ENCODE measurements at places on chromosomes 11 and 22.

GRCh38 chr11:131871006-131871405, 500.6 kb downstream of the NTM start:
- DNase-seq: no peak

GRCh38 chr11:94669023-94669422, 99.1 kb upstream of the AMOTL1 start:
- DNase-seq: no peak

GRCh38 chr22:46336119-46337078, 885 bp downstream of the TRMU start:
- no peak for DNase-seq

- no peak for DNase-seq
These were observed 24.9 kb downstream of the NADSYN1 start for GRCh38 chr11:71477641-71478527.

DNA sequence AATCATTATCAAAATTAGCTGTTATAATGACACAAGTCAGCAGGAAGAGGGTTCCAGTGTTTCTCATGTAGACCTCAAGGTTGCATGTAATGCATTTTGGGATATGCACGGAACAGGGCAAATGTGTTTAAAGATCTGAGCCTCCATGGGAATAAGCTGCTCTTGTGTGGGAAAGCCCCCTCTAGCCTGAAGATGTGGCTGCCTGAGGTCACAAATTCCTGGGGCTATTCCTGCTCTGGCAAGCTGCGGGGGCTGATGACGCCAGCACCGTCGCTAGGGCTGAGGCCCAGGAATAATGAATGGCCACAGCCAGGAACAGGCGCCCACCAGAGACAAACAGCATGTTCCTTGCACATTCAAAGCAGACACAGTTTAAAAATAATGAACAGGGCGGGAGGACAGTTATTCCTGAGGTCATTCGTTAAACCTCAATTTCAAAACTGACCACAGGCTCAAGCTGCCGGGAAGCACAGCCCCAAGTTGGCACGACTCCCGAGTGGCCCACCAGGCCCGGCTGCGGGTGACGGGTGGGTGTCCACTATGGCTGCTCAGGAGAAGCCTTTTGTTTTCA, 11.7 kb downstream of the OSBPL5 start:
- DNase-seq: no peak

DNA sequence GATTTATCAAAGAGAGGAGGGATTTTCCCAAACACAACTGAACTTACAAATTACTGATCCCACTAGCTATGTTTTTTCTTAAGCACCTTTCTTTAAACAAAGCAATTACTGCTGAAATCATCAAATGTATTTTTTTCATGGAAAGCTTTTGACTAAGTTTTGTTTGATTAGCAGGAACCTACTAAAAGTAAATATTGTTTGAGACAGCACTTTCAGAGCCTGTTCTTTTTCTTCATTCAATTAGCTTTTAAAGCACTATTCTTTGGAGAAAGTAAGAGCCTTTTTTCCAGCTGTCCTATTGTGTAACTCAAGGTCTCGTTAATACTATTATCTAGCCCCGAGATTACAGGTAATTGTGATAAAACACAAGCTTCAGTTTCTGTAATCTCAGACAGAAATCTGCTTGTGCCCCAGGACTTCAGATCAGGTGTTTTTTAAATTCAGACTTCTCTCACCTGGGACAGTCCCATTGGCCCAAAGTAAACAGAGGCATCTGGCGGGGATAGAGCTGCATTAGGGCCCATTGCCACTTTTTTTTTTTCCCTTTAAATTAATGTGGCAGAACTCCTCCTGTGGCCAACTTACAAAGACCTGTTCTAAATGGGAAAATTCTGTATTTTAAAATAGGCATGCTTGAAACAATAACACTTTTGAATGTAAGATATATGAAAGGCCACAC, 11.0 kb downstream of the CSTPP1 start:
- DNase-seq: no peak

GRCh38 chr11:93340223-93340622, 9.7 kb downstream of the DEUP1 start:
- DNase-seq: no peak

DNA sequence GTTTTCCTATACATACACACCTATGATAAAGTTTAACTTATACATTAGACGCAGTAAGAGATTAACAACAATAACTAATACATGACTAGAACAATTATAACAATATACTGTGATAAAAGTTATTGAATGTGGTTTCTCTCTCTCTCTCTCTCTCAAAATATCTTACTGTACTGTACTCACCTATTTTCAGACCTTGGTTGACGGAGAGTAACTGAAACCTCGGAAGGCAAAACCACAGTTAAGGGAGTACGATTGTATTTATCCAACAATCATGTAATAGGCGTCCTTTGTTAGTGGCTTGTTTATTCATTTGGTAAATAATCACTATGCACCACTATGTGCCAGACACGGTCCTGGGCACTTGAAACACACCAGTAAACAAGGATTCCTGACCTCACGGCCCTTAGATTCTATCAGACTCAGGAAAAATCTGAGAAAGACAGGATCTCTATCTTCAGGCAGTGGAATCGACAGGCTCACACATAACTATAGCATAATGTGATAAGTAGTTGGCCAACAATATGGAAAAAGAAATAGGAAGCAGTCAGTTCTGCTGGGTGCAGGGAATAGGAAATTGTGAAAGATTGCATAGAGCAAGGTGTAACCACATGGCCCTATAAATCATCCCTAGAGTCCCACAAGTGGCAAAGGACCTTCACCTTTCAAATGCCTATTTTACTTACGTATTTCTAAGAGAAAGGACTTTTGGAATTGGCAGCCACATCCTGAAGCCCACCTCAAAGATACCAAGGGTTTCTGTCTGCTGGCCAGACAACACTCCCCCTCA, 12.0 kb downstream of the ETS1 start:
- DNase-seq: no peak

GRCh38 chr11:19887842-19888241, 175.2 kb downstream of the NAV2 start:
- DNase-seq: no peak

DNA sequence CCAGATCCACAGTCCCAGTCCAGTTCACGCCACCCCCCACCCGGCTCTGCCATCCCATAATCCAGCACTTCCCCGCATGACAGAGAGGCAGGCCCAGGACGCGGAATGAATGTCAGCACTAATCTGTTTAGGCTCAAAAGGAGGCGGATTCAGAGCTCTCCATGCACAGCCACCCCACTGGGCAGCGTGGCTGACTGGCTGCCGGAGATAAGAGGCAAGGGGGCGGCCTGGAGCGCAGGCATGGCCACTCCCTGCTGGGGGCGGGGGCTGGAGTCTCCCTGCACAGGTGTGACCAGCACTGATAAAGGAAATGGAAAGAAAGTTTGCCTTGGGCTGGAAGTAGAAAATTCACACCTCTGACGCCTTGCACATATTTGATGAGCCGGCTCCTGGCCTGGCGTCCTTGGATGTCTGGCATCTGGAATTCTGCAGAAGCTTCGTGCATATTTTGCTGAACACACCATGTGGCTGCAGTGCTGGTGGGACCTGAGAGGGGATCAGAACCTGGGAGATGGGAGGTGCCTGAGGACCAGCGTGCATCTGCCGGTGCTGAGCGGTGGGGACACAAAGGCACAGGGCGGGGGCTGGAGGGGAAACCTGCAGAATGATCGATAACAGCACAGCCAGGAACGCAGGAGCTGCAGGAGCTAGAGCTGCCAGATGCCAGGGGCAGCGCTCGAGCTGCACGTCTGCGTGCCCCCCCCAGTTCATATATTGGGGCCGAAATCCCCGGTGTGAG, 344.4 kb downstream of the CTTN start:
- no peak for DNase-seq

GRCh38 chr11:14119357-14119756, 156.8 kb downstream of the SPON1 start:
- DNase-seq: no peak
